ENCODE measurements at places on chromosomes 13 and 19.

DNA sequence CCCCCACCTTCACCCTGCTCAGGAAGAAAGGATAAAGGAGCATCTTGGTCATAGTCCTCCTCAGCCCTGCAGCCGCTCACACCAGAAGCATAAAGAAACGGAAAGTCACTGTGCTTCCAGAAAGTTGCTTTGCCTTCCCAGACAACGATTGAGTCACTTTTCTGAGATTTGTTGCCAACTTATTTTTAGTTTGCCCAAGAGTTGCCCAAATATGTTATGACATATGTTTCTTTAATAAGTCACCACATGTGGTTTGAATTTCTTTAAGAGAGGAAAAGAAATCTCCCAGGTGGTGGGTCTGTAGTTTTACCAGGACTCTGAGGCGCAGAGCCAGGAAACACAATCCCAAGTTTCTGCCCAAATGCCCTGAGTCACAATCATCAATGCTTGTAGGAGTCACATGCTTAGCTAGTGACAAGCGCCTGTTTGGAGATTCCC, 63.4 kb upstream of the LRCH1 start:
- DNase-seq = peak; percentile 88

DNA sequence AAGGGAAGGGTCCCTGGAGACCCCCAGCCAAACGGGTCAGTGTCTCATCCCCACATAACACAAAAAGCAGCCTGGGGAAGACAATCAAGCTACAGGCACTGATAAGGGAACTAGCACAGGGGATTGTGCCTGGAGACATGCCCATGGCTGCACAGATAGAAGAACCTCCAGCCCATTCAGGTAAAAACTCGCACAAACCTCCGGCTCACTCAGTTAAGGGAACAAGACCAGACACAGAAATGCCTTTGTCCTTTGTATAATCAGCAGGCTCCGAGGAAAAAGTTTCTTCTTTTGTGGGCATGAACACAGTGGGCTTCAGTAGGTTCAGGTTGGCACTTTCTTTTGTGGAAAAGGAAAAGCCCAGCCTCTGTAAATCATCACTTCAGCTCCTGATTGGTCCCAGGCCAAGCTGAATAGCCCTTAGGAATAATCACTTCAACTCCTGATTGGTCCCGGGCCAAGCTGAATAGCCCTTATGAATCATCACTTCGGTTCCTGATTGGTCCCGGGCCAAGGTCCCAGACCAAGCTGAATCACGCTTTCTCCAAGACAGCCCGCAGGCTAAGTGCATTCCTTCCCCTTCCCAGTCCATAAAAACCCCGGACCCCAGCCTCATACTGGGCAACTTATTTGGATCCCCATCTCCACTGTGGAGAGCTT, 5.0 kb upstream of the ZNF230 start:
- peak; percentile 35 for DNase-seq

DNA sequence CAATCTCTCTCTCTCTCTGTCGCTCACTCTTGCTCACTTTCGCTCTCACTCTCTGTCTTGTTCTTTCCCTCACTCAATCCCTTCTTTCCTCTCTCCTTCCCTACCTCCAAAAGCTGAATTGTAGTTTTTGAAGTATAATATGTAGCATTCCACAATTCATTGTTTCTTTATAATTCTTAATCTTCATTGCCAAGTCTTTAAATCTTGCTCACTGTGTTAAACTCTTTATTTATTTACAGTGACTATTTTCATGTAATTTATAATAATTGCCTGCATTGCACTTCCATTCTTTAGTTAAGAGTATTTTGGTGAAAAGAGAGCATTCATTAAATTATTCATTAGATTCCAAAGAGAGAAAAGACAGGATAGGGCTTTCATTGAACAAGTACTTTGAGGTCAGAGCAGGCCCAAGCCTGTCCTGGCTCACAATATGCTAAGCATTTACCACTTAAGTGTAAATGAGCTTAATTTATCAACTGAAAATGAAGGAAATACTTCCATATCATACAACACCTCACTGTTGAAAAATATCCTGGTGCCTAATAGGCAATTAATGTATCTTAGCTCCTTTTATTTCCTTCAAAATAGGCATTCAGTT, 257.4 kb upstream of the SLITRK1 start:
- no peak for DNase-seq

GRCh38 chr13:84659359-84659661, 777.0 kb upstream of the SLITRK1 start:
- no peak for DNase-seq

DNA sequence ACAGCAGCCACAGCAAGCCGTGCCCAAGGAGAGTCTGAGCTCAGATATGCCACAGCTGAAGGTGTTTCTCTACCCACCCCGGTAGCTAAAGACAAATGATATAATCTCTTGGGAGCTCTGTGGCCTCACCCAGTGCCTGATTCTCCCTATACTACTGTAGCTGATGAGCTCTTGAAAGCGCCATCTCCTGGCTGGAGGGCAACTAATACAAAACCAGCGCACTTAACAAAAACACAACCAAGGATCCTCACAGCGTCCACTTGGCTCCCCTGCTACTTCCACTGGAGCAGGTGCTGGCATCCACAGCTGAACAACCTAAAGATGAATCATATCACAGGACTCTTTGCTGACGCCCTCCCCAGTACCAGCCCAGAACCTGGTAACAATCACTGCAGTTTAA, 1212.0 kb downstream of the PCDH17 start:
- no peak for DNase-seq

- peak; percentile 81 for DNase-seq
These were observed 51.2 kb upstream of the EEF1AKMT1 start for GRCh38 chr13:20824762-20825476.

- no peak for DNase-seq
These were observed at the start of gene ZIC2 for GRCh38 chr13:99981735-99982035. Gene ZIC2 (plus strand): TSS chr13:99981784. CDS start chr13:99982065, 281 bp downstream.
